Breast epithelium (tissue), 4 donors: ENCODE measurements at places on chromosomes 3 and 15.

DNA sequence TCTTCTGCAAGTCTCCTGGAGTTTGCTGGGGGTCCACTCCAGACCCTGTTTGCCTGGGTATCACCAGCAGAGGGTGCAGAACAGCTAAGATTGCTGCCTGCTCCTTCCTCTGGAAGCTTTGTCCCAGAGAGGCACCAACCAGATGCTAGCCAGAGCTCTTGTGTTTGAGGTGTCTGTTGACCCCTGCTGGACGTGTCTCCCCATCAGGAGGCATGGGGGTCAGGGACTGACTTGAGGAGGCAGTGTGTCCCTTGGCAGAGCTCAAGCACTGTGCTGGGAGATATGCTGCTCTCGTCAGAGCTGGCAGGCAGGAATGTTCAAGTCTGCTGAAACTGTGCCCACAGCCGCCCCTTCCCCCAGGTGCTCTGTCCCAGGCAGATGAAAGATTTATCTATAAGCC is 86.5 kb downstream of the TPRG1 start:
- no peaks in the 10 kb centered on the region for H3K27me3 ChIP-seq
- H3K4me3 ChIP-seq: no peak overlapping the region
- H3K4me1 ChIP-seq: no peaks in the 10 kb centered on the region
- DNase-seq: no peak
- H3K27ac ChIP-seq: no peak overlapping the region
- no peaks in the 10 kb centered on the region for H3K36me3 ChIP-seq

- no peak overlapping the region for H3K27ac ChIP-seq
- H3K4me1 ChIP-seq: no peaks in the 10 kb centered on the region
- H3K36me3 ChIP-seq: no peaks in the 10 kb centered on the region
Measured at GRCh38 chr3:146322216-146322817, 71.4 kb upstream of the PLSCR4 start.

GRCh38 chr3:160260587-160261270 is 35.5 kb downstream of the C3orf80 start:
- H3K36me3 ChIP-seq: no peaks in the 10 kb centered on the region
- DNase-seq: no peak
- H3K27ac ChIP-seq: no peak overlapping the region
- no peaks in the 10 kb centered on the region for H3K4me1 ChIP-seq
- H3K27me3 ChIP-seq: no peaks in the 10 kb centered on the region

DNA sequence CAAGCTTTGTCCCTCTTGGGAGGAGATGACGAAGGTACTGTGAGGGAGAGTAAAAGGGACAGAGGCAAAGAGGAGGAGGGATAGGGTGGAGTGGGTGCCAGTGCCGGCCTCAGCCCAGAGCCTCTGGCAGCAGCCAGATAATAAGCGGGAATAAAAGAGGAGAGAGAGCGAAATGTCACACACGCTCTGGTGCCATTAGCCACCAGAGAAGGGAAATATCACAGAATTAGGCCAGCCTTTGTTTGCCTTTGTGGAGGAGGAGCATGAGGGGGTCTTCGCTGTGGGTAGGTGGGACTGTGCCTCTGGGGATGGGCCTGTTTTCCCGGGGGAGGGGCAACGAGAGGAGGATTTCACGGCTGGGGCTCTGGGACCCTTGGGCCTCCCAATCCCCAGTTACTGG is 67.8 kb downstream of the LINGO1 start:
- no peaks in the 10 kb centered on the region for H3K4me1 ChIP-seq
- H3K36me3 ChIP-seq: no peaks in the 10 kb centered on the region
- DNase-seq: no peak
- no peak overlapping the region for H3K27ac ChIP-seq
- no peak overlapping the region for H3K4me3 ChIP-seq

DNA sequence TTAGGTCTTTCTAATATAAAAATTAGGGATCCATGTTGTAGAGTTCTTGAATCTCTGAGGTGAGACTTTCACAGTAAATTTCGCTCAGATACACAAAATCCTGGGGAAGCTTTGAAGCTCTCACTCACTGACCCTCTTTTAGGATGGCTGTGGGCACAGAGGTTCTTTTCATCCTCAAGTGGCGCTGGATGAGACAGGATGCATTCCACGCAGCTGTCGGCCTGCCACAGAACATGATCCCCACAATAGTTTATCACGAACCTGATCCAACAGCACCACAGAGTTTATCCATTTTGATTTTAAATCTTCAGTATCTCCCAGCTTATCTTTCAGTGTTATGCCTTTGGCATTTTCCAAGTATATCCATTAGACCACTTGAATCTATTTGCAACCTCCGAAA is 91.9 kb downstream of the WDR76 start:
- no peaks in the 10 kb centered on the region for H3K4me1 ChIP-seq
- DNase-seq: no peak
- no peaks in the 10 kb centered on the region for H3K27me3 ChIP-seq
